ENCODE measurements at places on chromosomes 12 and 14. TPM values are rescaled to one million over a fixed set of nuclear protein-coding genes. Genes with fewer than 3 reads are reported as not detected.

DNA sequence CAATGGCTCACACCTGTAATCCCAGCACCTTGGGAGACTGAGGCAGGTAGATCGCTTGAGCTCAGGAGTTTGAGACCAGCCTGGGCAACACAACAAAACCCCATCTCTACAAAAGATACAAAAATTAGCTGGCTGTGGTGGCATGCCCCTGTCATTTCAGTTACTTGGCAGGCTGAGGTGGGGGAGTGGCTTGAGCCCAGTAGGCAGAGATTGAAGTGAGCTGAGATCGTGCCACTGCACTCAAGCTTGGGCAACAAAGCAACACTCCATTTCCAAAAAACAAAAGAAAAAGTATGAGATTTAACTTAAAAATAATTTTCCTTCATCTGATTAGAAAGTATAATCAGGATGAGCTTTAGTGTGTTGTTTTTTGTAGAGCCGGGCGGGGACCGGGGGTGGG, 47.9 kb upstream of the BCAT1 start:
- H3K4me3 ChIP-seq, result no peak overlapping the region
- peaks cover 16% of the 10 kb centered on the region for H3K4me1 ChIP-seq
- H3K27me3 ChIP-seq, result no peaks in the 10 kb centered on the region
- H3K36me3 ChIP-seq, result no peaks in the 10 kb centered on the region

DNA sequence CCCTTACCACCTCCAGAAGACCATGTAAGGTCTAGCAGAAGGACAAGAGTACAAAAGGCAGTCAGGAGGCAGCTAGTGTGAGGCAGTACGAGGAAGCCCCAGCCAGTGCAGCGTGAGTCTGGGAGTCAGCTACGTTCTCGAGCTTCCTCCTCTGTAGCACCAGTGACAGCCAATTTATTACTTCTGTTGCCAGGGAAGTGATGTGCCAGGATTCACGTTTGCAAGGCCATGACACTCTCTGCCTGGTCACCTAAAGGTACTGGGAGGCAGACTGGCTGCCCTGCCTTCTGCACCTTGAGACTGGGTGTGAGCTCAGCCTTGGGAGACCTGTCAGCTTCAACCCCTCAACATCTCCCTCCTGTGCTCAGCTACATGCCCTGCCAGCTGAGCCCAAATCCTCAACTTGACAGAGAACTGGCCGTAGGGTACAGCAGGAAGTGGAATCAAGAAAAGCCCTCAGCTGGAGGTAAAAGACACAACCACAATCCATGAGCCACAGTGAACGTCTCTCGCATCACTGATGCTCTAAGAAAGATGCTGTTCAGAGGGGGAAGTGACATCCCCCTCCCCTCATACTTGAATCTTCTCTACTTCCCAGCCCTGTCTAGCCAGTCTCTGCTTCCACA, 182.5 kb upstream of the RGS6 start:
- DNase-seq, result no peak
- H3K27me3 ChIP-seq, result no peaks in the 10 kb centered on the region
- no peaks in the 10 kb centered on the region for H3K4me1 ChIP-seq
- H3K4me3 ChIP-seq, result no peak overlapping the region
- no peaks in the 10 kb centered on the region for H3K36me3 ChIP-seq
- no peak overlapping the region for H3K27ac ChIP-seq

GRCh38 chr12:40238266-40238902, 13.6 kb downstream of the LRRK2 start:
- peaks cover 15% of the 10 kb centered on the region for H3K36me3 ChIP-seq
- H3K4me1 ChIP-seq, result peaks cover 7% of the 10 kb centered on the region
- H3K27me3 ChIP-seq, result no peaks in the 10 kb centered on the region
- peak; percentile 54 for DNase-seq

PROX2 gene
- not detected for total RNA-seq

GRCh38 chr14:95098984-95099599, 58.2 kb downstream of the DICER1 start:
- peaks cover 12% of the 10 kb centered on the region for H3K4me1 ChIP-seq
- peaks cover 59% of the 10 kb centered on the region for H3K36me3 ChIP-seq
- H3K27me3 ChIP-seq, result no peaks in the 10 kb centered on the region
- H3K27ac ChIP-seq, result no peak overlapping the region
- DNase-seq, result peak; percentile 77

GRCh38 chr14:64298773-64299172, 4.6 kb upstream of the ESR2 start:
- H3K27me3 ChIP-seq, result no peaks in the 10 kb centered on the region
- no peaks in the 10 kb centered on the region for H3K36me3 ChIP-seq
- no peak overlapping the region for H3K4me3 ChIP-seq
- no peak overlapping the region for H3K27ac ChIP-seq
- peaks cover 8% of the 10 kb centered on the region for H3K4me1 ChIP-seq

All from MCF 10A (cell line).